ENCODE measurements at places on chromosomes 6 and 20. TPM values are rescaled to one million over a fixed set of nuclear protein-coding genes. Genes with fewer than 3 reads are reported as not detected.

ANGPT4 gene
- not detected for total RNA-seq

SLX4IP gene
- 3.5 TPM for total RNA-seq

EEF1A2 gene
- 3.2 TPM for total RNA-seq

CLVS2 gene
- total RNA-seq: 0.14 TPM

PRRC2A gene
- 119 TPM for total RNA-seq

DEFB119 gene
- not detected for total RNA-seq

CST1 gene
- total RNA-seq: 0.28 TPM

LGSN gene
- not detected for total RNA-seq

PRIM2 gene
- total RNA-seq: 16.9 TPM

C20orf96 gene
- total RNA-seq: 1.4 TPM

FOXA2 gene
- total RNA-seq: 20.8 TPM

OR2B6 gene
- total RNA-seq: not detected

SOX12 gene
- 7.3 TPM for total RNA-seq

OPRM1 gene
- total RNA-seq: 0.42 TPM

TRIM31 gene
- total RNA-seq: not detected

RAB32 gene
- total RNA-seq: 47.6 TPM

TRAPPC3L gene
- total RNA-seq: not detected

PI3 gene
- 53.8 TPM for total RNA-seq

SLC52A3 gene
- 0.42 TPM for total RNA-seq

TSHZ2 gene
- total RNA-seq: 1.2 TPM

HCRTR2 gene
- total RNA-seq: not detected

EDN1 gene
- 8.1 TPM for total RNA-seq

ZNF165 gene
- total RNA-seq: 2.5 TPM

WFDC10B gene
- not detected for total RNA-seq

BTBD3 gene
- total RNA-seq: 10.5 TPM

OR12D3 gene
- total RNA-seq: not detected

SCUBE3 gene
- 0.21 TPM for total RNA-seq

CLIC5 gene
- total RNA-seq: not detected

All from airway epithelial cell (primary cell).